Liver (tissue), 10 donors: ENCODE measurements at places on chromosomes 11 and 22. TPM values are rescaled to one million over a fixed set of nuclear protein-coding genes. Genes with fewer than 3 reads are reported as not detected.

Gene SCT
- total RNA-seq: not detected

Gene BACE1-AS
- total RNA-seq: 1.7 TPM

Gene ROBO4
- total RNA-seq: 6.4 TPM

Gene MIAT
- 1.5 TPM for total RNA-seq

DNA sequence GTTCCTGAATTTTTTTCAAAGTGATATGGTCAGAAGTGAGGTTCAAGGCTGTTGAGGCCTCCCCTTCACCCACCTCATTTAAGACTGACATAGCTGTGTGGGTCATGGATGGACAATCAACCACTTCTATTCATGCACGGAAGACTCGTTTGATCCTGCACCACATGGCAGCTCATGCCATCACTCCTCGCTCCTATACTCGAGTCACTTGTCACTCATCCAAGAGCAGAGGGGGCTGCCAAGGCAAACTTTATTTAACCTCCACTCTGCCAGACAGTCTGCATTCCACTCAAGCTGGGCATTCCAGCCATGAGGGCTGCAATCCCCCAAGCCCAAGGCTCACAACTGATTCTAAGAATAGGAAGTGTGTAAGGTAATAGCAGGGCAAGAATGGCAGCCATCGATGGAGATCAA lies 34.1 kb downstream of the SNX19 start:
- no peak for DNase-seq

DNA sequence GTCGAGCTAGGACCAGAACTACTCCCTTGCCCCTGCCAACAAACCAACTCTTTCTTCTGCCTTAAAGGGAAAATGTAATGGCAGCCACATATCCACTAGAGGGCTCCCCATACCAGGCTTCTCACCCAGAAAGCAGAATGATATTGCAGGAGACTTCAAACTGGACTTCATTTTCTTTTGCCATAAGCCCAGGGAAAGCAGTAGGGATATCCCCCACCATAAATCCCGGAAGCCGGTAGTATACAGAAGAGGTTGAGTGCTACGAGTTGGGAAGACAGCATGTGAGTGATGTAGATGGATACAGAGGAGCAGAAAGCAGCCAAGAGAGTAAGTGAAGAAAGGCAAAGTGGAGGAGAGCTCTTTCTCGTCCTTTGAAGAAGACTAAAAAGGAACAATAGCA lies 12.1 kb downstream of the PLAAT5 start:
- DNase-seq: peak; percentile 44

DNA sequence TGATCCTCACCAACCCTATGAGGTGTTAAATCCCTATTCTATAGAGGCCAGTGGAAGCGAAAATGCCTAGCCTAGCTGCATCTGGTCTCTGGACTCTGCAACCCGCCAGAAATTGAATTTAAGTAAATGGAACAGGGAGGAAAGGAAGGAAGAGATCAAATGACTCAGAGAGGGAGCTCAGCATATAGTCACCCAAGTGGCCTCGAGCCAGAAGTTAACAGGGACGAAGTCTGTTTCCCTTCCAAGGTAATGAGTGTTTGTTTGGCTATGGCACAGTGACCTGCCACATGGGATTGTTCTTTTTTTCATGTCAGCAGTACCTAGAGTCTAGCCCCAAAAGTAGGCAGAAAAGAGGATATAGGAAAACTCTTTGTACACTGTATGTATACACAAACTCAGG lies 66.3 kb downstream of the PAK1 start:
- no peak for DNase-seq

DNA sequence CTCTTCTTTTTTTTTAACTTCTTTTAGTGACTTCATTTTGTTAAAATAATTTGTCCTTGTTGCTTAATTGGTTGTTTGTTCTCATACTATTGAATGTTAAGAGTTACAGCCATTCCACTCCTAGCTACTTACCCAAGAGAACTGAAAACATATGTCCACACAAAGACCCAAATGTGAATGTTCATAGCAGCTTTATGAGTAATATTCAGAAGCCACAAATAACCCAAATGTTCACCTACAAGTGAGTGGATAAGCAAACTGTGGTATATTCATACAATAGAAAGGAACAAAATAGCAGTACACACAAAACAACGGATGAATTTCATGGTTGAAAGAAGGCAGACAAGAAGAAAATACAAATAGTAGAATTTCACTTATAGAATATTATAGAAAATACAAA lies 1.4 kb upstream of the OR4D11 start:
- no peak for DNase-seq

- no peak for DNase-seq
Observed at GRCh38 chr11:2569731-2570210, 125.0 kb downstream of the KCNQ1 start.

DNA sequence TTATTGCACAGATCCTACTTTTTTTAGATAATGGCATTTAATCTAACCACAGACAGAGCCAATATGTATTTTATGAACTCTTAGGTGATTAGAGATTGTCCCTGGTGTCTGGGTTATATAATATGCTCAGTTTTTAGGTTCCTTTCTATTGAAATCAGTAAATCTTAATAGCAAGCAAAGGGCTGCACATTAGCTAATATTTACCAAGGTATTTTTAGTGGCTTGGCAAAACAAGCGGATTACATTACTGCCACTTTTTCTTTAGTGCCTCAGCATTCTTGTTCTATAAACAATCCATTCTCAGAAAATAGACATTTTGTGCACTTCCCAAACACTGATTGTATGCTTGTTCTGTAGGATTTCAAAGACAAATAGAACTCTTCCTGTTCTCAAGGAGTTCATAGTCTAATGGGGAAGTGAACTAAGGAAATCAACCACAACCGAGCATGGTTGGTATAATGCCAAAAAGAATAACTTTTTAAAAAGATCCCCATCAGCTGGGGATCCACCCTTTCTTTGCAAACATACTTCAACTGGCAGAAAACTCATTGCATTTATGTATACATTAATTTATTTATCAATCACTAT lies 23.8 kb downstream of the KCNJ1 start:
- no peak for DNase-seq

GRCh38 chr22:47150426-47150825 lies 388.0 kb downstream of the TBC1D22A start:
- no peak for DNase-seq
